ENCODE measurements at places on chromosomes 16 and 17.

DNA sequence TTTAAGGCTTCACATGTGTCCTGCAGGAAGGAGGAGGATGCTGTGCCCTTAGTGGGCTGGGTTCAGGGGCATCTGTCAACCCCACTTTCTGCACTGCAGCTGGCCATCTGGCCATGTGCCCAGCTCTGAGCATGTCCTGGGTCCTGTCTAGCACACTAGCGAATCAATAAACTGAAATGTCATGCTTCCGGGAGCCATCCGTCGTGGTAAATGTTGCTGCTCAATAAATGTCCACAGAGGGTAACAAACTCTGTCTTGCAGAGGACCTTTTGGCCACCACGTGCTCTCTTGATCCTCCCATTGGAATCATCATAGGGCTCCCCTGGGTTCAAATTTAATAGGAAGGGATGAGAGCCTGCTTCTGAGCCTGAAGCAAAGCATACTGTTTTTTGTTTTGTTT lies 168.6 kb upstream of the PIRT start:
- no peak for DNase-seq

DNA sequence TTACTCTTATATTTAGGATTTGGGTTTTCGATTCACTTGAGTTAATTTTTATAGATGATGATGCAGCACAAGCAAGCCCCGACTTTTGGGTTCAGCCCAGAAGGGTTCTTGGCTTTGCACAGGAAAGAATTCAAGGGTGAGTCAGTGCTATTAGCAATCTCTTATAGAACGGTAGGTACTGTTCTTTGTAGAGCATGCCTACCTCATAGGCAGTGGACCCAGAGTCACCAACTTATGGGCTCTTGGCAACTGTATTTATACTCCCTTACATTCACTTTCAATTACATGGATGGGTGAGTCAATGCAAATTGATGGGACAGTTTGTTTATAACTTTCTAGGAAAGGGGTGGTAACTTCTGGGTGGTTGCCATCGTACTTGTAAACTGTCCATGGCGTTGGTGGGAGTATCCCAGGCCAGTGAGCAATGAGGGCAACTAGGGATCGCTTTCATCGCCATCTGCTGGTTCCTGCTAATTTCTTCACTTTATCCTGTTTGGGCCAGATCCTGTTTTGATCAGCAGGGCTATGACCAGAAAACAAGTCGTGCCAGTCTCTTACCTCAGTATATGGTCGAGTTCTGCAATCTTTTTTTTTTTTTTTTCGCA lies 362.6 kb downstream of the CNTNAP4 start:
- DNase-seq, result peak; percentile 47

DNA sequence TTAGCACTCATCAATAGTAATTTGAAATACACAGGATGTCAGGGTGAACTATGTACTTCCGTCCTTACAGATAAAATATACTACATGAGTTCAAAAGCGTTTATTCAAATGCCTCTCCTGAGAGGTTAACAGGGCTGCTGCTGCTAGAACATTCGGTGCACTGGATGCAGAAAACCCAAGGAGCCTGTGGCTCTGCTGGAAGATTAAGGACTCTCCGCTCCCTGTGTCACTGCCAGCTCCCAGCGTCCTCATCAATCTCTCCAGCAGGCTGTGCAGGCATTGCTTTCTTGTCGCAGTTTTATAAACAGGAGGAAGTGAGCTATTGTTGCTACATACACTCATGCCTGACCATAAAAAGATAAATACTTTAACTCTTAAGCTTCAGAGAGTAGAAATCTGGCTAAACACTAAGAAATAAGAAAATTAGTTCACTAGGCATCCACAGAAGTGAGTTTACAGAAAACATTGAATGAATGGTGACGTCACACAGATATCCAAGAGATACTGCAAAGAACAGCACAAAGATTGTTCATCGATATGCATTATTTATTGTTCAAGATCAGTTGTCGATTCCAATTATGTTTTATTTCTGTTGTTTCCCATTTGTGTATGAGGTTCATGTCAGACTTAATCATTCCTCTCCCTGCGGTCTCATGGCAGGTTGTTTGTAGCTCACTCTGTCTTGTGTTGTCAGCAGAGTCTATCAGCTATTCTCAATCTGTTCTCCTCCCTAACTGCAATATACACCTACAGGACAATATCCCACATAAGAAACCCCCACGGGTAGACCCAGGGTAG lies 127.9 kb upstream of the MON1B start:
- no peak for DNase-seq

- peak; percentile 35 for DNase-seq
Observed at GRCh38 chr17:4806456-4806776, 536 bp upstream of the PLD2 start.

Data from mammary epithelial cell (primary cell).